ENCODE measurements at places on chromosomes 5 and 9. TPM values are rescaled to one million over a fixed set of nuclear protein-coding genes. Genes with fewer than 3 reads are reported as not detected.

CEP72 gene
- 27.8 TPM for total RNA-seq

PCDHA1 gene
- total RNA-seq: not detected

PDCD1LG2 gene
- not detected for total RNA-seq

NUP155 gene
- 46.1 TPM for total RNA-seq

C9 gene
- not detected for total RNA-seq

PCDHB5 gene
- total RNA-seq: 7.3 TPM

SERINC5 gene
- 59.0 TPM for total RNA-seq

IL13 gene
- total RNA-seq: not detected

PGGT1B gene
- 43.0 TPM for total RNA-seq

SPINK7 gene
- not detected for total RNA-seq

PCDHGB3 gene
- total RNA-seq: 1.2 TPM

PCDHGB1 gene
- total RNA-seq: 1.8 TPM

ALDH7A1 gene
- total RNA-seq: 60.9 TPM

UAP1L1 gene
- 5.4 TPM for total RNA-seq

TMEFF1 gene
- 9.5 TPM for total RNA-seq

NRG2 gene
- 1.4 TPM for total RNA-seq

PCDHB14 gene
- total RNA-seq: 3.7 TPM

ISOC1 gene
- 30.0 TPM for total RNA-seq

ASPN gene
- total RNA-seq: not detected

TAF11L5 gene
- not detected for total RNA-seq

PCDHGA6 gene
- total RNA-seq: 0.86 TPM

OBP2B gene
- not detected for total RNA-seq

C5orf52 gene
- total RNA-seq: not detected

ANXA1 gene
- total RNA-seq: 923 TPM

ANKRD31 gene
- 0.45 TPM for total RNA-seq

All from type B pancreatic cell (in vitro differentiated cells).